ENCODE measurements at places on chromosomes 7 and 10.
A peak's percentile ranks its signal among the peaks of the same experiment; 100 is the strongest.

- no peak for DNase-seq
Observed at GRCh38 chr10:71989661-71990454, 25.7 kb downstream of the CHST3 start.

DNA sequence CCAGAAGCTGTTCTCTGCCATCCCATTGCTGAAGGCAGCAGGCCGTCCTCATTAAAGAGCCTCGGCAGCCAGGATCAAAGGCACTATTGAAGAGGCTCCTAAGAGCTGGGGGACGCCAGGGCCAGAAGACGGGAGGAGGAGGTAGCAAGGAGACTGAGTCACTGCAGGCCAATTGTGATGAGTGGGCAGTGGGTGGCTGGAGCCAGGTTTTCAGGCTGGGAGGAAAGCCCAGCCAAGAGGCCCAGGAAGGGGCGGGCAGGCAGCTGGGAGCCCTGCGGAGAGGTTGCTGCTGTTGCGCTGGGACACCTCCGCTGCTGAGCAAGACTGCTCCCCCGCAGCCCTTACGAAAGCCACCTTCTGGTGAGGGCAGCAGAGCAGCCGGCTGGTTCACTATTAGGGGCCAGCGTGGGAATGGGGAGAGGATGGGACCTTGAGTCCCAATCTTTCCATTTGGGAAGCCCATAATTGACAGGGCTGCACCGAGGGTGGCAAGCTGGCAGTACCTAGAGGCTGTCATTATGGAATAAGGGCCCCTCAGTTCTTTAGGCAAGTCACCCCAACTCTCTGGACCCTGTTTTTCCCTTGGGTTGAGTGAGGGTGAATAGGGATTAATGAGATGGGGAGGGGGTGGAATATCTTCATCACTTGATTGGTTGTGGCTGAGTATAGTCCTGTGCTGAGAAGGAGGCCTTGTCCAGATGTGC, 48.4 kb downstream of the UNC5B start:
- peak; percentile 54 for DNase-seq

GRCh38 chr10:117905404-117905803, 141.3 kb downstream of the RAB11FIP2 start:
- no peak for DNase-seq

GRCh38 chr10:48266528-48266927, 8.0 kb downstream of the FRMPD2 start:
- DNase-seq = no peak

DNA sequence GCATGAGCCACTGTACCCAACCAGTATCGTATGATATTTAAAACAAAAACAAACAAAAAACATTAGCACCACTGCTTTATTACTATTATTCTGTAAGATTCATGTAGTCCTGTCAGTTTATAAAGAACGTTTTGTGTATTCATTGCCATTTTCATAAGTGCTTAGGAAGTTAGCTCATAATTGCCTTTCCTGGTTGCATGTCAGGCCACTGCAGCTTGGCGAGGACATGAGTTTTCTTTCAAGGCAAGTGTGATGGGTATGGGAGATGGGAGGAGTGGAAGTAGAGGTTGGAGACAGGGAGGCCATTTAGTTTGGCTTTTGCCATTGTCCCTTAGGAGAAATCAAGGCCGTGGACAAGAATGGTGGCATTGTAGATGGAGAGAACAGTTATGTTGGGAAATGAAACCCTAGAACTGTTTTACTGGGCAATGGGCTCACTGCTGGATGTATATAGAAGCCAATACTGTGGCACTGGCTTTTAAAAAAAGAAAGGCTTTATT, 48.9 kb downstream of the TYW1 start:
- no peak for DNase-seq

- DNase-seq = no peak
Observed at GRCh38 chr10:51063659-51064535, 10.4 kb upstream of the PRKG1 start.

- no peak for DNase-seq
Observed at GRCh38 chr10:110269374-110270318, 35.1 kb downstream of the SMNDC1 start.

DNA sequence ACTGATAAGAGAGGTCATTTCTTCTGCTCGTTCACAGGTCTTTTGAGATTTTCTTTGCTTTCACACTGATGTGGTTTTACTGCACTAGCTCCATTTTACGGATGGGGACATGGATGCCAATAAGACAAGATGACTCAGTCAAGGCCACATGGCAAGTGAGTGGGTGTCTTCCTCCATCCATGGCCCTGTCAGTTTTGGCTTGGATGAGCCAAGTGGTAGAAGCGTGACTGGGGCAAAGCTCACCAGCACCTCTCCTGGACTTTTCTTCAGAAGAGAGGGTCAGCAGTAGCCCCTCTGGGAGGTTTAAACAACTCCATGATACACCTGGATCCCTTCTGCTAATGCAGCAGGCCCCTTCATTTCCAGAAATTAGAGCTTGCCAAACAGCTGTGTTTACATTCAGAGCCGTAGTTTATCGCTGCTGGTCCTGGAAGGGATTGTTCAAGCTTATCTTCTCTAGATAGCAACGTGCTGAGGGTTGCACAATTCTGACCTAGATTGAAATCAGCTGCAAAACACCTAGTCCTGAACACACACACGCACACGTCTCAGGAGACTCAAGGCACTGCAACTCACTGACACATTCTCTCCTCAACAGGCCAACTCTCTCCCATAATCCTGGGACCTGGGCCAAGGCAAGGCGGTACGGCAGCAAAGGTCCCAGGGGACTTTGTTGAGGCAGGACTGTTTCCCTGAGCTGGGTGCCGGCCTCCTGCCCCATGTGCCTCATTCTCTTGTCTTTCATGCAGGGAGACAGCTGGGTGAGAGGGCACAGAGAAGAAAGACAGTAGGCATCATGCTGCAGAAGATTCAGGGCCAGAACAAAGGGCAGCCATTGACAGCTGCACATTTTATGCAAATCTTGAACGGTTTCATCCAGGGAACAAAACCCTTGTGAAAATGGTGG, 14.2 kb upstream of the PDCD4 start:
- no peak for DNase-seq

DNA sequence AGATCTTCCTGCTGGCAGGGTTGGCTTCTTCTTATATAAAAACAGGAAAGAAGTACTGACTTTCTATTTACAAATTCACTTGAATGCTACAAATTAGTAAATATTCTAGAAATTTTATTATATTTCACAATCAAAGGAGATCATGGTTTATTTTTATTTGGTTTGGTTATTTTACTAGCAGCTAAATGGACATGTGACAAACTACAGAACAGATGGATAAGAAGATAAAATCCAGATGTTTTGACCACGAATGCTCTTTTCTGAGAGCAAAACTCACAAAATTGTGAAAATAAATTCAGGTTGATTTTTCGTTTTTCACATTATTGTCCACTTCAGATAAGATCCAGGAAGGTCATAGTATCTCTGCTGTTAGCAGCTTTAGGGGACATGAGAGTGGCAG, 55.4 kb downstream of the CACNA2D1 start:
- DNase-seq = no peak

DNA sequence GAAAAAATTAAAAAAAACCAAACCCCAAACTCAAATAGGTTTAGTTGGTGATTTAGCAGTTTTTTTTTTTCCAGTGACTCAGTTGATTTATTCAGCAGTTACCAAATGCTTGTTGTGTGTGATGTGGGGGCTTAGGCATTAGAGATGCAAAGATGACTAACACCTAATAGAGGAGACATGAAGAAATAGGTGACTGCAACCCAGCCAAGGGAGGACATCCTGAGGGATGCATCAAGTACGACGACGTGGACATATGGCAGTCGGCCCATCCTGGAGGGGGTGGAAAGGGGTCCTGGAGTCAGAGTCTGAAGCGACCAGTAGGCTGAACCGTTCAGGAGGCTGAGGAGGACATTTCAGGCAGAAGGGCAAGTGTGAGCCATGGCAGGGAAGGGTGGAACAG, 35.5 kb downstream of the LRMDA start:
- no peak for DNase-seq

GRCh38 chr10:96360766-96361165, 2.0 kb upstream of the OPALIN start:
- DNase-seq = no peak

GRCh38 chr10:69504576-69505250, 53.4 kb downstream of the TSPAN15 start:
- DNase-seq = no peak

DNA sequence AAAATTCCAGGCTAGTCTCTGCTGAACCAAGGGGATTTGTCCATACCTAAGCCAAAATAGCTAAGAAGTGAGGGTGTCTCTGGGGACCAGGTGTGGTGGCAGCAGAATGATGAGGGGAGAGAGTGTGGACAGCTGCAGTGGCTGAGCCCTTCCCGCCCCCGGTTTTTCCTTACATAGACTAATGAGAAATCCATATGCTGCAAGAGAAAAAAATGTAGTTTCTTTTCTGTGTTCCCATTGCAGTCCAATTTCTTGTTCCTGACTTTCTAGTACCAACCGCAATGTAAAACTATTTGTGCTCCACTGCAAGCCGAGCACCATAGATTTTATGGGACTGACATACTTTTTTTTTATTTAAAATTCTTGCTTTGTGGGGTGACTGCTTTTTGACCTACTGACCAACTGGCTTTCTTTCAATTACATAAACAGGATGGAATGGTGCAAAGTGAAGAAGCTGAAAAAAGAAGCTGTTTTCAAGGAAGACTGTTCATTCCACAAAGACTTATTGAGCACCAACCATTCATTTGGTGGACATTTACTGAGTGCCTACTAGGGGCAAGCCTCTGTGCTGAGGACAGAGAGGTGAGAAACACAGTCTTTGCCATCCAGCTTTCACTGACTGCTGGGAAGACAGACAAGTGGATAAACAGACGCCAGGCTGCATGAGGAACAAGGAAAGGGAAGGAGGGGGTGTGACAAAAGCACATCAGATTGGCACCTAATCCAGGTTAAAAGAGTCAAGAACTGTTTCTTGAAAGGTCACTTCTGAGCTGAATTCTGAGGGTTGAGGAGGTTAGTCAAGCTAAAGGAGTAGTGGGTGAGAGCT, 9.8 kb downstream of the CEP41 start:
- no peak for DNase-seq

DNA sequence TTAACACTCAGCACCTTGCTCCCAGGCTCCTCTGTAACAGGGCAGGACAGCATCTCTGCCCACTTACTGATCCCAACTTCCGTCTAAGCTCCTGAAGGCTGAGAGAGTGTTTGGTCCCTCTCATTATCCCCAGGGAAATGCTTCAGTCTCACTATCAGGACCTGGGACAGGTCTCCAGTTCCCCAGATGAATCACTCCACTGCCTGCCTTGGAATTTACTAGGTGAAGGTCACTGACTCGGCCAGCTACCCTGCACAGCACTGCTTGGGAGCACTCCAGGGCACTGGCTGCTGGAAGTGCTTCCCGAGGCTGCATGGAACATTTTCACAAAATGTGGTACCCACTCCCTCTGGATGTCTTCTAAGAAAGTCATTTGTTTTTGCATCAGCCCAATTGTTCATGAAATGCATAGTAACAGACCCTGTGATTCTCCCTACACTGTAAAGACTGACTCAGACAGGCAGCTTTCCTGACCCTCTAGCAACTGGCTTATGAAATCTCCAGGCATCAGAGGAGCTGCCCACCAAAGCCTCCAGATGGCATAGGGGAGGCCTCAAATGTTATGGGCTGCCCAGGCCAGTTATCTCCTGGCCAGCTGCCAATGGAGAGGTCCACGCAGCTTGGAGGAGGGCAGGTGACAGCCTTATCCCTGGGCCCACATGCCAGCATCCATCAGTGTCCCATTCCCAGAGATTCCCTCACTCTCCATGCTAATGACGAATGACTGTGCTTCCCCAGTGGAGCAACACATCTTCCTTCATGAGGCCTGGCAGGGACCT, 89.1 kb downstream of the GFRA1 start:
- DNase-seq = no peak

DNA sequence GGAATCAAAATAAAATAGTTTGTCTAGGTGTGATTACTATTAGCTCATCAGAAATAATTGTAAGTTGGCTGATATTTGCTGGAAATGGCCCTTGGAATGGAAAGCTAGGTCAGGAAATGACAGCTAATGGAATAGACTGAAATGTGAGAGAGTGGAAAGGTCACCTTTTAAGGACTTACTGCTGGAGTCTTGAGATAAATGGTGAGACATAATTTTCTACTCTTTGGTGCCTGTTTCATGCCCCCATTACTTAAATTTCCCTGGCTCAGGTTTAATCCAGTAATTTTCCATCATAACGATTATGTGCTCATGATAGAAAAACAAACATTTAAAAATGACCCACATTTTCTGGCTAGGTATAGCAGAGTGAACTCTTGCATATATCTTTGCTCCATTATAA, 123.6 kb downstream of the ADAM22 start:
- DNase-seq = no peak

DNA sequence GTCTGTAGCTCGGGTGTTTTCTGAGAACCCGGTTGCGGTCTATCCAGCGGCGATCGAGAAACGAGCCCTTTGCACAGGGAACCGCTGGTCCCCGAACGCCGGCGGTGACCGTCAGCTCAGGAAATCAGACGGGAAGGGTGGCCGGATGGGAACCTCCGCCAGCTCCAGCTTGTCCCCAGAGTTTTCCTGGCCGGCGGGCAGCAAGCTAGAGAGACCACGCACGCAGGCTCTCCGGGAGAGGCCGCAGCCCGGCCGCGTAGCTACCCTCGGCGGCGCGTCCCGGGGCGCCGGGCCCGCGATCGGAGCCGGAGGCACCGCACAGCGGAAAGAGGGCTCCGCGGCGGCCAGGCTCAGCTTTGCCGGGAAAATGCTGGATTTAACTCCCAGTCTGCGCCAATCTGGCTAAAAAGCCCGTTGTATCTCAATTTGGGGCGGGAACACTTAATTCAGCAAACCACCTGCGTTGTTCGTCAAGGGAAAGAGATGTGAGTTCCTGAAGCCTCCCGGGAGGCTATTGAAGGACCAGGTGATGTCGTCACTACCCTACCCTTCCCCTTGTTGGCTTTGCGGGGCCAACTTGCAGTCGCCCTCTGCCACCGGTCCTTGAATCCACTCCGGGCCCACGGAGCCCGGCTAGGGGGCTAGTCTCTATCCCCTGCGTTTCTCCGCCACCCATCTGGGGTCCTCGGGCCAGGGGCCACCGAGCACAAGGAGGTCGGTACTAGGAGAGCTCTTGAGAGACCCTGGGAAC, 859 bp upstream of the CH25H start:
- peak; percentile 56 for DNase-seq

DNA sequence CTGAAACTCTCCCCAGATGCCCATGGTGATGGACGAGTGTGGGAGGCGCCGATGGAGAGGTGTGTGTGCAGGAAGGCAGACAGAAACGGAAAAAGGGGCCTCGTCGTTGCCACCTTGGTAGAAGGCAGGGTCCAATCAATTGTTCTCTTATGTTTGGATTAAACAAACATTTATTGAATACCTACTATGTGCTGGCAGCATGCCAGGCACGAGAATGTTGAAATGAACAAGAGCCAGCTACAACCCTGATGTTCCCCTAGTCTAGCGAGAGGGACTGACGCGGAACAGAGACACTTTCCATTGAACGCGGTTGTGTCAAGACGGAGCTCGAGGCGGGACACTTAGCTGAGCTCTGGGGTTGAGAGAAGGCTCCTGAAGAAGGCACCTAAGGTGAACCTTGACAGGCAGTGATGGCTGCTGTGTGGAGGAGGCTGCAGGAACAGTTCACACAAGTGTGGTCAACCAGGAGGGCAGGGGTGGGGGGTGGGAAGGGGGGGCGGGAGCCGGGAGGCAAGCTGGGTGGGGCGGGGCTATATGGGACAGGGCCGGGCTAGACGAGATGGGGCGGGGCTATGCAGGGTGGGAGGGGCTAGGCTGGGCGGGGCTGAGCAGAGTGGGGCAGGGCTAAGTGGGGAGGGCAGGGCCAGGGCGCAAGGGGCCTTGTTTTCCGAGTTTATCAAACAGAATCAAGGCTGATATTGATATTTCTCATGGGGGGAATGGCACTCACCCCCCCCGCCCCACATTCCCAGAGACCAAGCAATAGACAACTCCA, 181.0 kb downstream of the GATA3 start:
- no peak for DNase-seq

GRCh38 chr7:47492716-47493325, 89.1 kb downstream of the TNS3 start:
- DNase-seq = no peak
